ENCODE measurements at places on chromosomes 11 and 22.
A peak's percentile ranks its signal among the peaks of the same experiment; 100 is the strongest.

- no peak for DNase-seq
Observed at GRCh38 chr22:20494978-20495860, at the start of gene KLHL22. TSS of gene KLHL22 (minus strand) at chr22:20495795. CDS start at chr22:20489211, 6,584 bp downstream.

DNA sequence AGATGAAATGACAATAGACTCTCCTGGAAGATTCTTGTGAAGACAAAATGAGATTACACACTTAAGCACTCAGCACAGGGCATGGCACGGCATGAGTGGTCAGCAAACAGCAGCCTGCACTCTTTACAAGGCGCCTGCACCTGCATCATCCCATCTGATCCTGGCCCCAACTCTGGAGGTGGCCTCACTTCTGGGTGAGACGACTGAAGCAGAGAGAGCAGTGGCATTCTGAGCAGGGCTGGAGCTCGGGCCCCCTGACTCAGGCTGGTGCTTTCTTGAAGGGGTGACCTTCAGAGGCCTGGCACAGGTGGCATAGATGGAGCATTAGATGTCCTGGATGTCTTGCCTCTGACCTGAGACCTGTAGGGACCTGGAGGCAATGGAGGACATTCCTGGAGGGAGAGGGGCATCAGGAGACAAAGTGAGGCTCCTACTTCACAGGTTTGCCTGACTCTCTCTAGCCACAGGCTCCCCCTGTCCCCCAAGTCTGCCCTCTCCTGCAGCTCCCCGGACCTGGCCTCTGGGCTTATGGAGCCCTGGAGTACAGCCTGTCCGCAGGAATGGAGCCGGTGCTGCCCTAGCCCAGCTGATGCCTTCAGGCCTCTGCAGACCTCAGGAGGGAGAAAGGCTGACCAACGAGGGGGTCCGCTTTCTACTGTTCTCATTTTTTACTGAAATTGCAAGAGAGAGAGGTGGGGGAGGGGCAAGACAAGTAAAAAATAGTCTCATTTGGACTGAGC lies 65.5 kb upstream of the THY1 start:
- no peak for DNase-seq

DNA sequence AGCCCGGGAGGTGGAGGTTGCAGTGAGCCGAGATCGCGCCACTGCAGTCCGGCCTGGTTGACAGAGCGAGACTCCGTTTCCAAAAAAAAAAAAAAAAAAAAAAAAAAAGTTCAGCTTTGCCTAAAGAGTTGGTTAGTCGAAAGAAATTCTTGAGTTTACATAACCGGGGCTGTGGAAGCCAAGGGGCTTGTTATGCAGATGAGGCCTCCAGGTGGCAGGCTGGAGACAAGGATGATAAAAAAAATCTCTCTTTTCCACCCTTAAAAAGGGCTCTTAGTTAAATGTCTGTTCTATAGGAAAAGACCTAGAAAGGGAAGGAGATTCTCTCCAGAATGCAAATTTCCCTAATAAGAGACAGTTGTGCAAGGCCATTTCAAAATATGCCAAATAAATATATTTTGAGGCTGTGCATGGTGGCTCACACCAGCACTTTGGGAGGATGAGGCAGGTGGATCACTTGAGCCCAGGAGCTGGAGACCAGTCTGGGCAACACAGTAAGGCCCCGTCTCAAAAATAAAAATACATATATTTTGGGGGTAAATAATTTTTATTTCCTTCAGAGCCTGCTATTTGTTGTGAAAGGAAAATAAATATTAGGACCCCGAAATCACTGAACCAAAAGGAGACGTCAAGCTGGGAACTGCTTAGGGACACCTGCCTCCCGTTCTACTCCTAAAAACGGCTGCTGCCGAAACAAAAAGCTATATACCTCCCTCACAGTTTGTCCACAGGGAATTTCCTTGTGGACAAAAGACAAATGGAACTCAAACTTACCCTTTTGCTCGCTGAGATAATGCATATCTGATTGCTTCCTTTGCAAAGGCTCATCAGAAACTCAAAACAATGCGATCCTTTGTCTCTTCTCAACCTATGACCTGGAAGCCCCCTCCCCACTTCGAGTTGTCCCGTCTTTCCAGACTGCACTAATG lies 2.4 kb upstream of the IFITM2 start:
- no peak for DNase-seq

DNA sequence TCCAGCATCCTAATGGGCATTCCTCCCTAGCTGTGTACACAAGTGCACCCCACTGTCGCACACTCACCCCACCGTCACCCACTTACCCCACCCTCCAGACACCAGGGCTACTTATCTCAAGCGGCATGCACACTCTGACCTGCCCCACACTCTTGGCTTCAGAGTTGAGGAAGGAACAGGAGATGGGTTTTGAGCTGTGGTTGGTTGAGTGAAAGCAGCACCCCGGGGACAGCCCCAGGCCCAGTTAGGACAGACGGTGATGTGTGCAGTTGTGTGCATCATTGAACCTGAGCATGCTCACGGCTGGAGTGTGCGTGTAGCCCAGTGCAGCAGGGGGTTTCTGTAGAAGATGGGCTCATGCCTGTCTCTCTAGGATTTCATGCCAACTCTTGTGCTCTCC lies 32.5 kb downstream of the AHNAK start:
- no peak for DNase-seq

- no peak for DNase-seq
Observed at GRCh38 chr11:129530154-129530895, 154.7 kb downstream of the BARX2 start.

DNA sequence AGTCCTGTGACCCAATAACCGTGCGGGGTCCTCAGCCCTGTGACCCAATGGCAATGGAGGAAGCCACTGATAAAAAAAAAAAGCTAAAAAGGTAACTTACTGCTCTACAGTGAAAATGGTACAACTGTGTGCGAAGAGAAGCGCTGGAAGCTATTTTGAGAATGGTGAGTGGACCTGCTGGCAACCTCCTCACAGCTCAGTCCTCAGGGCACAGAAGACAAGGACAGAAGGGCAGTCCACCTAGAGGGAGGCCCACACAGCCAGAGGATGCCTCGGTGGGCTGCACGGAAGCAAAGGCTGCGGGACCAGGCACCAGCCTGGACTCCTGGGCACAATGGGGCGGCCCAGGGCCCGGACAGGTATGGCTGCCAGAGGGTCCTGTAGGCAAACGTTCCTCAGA lies 35.6 kb downstream of the BRD1 start:
- DNase-seq = no peak

DNA sequence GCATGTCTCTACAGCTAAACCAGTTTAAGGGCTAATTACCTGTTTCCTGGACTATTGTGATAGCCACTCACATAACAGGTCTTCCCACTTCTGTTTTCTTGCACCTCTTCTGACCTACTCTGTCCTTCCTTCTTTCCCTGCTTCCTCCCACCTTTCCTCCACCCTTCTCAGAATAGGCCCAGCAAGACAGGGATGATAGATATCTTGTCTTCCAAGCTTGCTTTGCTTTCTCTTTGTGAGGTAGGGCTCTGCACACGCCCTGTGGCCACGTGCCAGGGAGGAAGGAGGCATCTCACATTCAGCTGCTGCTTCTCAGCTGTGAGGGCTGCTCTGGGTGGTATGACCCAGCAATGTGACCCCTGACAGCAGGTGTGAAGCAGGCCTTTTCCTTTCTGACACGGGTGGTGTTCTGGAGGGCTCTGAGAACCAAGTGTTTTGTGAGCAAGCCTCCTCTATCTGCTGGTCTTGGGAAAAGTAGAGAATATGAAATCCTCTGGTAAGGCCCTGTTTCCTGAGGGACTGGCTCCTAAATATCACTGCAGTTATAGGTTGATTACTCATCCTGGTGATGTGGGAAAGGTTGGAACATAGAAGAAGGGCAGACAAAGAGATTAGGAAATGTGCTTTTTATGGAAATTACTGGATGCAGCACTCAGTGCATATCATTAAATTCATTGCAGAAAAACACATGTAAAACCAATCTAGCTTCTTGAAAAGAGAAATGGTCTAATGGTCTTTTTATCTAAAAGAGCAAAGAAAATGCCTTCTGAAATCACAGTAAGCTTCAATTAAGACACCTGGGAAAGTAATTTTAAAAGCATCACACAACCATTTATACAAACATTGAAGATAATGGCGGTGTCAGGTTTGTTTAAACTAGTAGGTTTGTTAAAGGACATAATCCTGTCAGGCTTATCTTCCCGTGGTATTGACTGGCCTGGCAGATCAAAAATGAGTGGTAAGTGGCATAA lies 8.5 kb downstream of the AMOTL1 start:
- DNase-seq = no peak

- no peak for DNase-seq
Observed at GRCh38 chr11:37704791-37705190, 1106.8 kb upstream of the RAG2 start.

DNA sequence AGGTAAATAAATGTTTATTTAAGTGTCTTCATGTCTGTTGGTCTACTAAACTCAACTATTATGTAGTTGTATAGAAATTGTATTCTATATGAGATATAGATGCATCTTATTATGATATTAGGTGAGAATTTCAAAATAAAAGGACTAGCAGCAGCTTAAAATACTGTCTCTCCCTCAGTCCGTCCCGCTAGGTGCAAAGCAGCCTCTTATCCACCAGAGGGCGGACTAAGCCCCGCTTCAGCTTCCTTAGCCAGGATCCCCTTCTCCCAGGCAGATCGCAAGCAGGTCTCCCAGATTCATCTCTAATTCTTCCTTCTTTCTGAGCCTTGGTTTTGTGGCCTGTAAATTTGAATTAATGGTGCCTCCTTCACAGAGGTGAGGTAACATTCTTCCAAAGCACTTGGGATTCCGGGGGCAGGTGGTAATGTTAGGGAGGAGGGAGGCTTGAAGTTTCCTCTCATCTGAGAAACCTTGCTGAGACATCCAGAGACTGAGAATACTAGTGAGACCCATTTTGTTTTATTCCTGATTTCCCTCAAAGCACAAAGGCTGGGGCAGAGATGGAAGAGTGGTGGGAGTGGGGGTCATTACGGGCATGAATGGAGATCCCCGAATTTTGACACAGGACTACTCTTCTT lies 13.5 kb upstream of the INSC start:
- peak; percentile 29 for DNase-seq

- DNase-seq = no peak
Observed at GRCh38 chr11:36013950-36014897, 70.4 kb downstream of the LDLRAD3 start.

GRCh38 chr11:130068986-130069658 lies 572 bp upstream of the APLP2 start:
- no peak for DNase-seq

DNA sequence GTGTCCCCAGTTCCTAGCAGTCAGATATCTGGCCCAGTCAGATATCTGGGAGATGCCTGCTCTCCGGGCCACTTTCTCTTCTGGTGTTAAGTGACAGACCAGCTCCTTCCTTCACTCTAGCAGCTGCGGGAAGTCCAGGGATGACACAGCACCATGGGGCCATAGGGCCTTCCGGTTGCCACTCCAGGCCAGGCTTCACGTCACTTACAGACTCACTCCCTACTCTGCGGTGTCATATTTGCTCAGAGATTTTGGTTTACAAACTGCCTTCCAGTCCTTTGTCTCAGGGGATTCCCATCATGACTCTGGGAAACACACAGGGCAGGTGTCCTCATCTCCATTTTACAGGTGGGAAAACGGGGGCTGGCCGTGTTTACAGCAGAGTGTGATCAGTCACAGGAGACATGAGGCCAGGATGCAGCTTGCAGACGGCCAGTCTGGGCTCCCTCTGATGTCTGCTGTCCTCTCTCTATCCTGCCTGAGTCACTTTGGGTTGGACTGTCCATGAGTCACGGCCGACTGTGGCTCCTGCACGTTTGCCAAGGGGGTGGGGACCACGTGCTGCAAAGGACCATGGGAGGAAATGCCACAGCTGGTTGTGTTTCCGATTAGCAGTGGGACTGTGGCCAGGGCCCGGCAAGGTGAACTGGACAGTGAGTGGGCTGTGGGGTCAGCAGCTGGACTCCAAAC lies 8.2 kb upstream of the TBC1D22A start:
- DNase-seq = no peak

DNA sequence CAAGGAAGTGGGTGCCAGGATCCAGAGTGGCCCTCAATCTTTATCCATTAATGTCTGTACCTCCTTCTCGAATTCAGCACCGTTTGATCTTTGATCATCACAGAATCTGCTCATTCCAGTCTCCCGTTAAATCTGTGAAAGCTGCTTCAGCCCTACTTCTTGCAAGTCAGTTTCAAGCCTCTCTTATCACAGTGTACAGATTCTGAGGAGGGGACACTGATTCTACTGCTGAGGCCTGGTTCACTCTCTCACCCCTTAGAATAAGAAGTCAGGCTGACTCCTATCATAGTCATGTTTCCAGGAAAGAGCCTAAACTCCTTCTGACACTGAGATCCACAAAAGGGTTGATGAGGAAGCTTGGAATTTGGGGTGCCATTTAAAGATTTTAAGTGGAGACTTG lies 39.0 kb downstream of the MAML2 start:
- no peak for DNase-seq

DNA sequence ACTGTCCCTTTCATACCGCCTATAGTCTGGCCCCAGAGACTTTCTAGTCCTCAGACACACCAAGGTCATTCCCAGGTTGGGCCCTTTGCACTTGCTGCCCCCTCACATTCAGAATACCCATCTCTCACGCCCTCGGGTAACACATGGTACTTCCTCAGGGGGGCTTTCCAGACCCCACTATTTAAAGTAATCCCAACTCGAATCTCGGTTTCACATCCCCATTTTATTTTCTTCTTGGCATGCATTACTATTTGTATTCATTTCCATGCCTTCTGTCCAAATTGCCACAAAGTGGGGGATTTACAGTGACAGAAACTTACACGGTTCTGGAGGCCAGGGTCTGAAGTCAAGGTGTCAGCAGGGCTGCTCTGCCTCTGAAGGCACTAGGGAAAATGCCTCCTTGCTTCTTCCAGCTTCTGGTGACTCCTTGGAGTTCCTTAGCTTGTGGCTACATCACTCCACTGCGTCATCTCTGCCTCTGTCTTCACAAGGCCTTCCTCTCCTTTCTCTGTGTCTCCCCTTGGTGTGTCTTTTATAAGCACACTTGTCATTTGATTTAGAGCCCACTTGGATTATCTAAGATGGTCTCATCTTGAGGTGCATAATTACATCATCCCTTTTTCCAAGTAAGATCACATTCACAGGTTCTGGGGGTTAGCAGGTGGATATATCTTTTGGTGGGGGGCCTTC lies 15.1 kb downstream of the RCN1 start:
- DNase-seq = no peak

Measured in stimulated activated CD4-positive, alpha-beta T cell treated with anti-CD3 and anti-CD28 coated beads, Interleukin-1b, Interleukin-23, amount 100 ng/mL, for 4 hours (primary cell).